ENCODE measurements at places on chromosomes 13 and 19.

GRCh38 chr19:17977021-17977420 lies 10.1 kb downstream of the KCNN1 start:
- no peak for DNase-seq

- no peak for DNase-seq
Measured at GRCh38 chr19:43664018-43664417, 6.0 kb downstream of the PLAUR start.

- no peak for DNase-seq
Measured at GRCh38 chr19:17235971-17236777, 9.5 kb downstream of the NR2F6 start.

- peak; percentile 20 for DNase-seq
Measured at GRCh38 chr13:109734002-109734785, 52.2 kb downstream of the IRS2 start.

- DNase-seq, result no peak
Measured at GRCh38 chr13:80665792-80666333, 324.9 kb upstream of the SPRY2 start.

DNA sequence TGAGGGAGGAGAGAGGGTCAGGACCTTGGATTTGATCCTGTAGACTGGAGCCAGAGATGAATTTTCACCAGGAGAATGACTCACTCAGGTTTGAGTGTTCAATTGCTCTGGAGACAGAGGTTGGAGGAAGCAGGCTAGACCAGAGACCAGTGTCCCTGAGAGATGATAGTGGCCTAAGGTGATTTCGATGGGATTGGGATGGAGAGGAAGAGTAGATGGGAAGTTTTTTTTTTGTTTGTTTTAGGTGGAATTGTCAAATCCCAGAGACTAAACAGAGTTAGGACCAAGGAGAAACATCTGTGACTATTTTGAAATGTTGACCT lies 2.3 kb downstream of the CEBPG start:
- DNase-seq, result no peak

- DNase-seq, result peak; percentile 61
Measured at GRCh38 chr19:15584541-15585115, 30.4 kb upstream of the CYP4F8 start.

GRCh38 chr19:32800191-32800590 lies 69.4 kb downstream of the SLC7A9 start:
- DNase-seq, result no peak

DNA sequence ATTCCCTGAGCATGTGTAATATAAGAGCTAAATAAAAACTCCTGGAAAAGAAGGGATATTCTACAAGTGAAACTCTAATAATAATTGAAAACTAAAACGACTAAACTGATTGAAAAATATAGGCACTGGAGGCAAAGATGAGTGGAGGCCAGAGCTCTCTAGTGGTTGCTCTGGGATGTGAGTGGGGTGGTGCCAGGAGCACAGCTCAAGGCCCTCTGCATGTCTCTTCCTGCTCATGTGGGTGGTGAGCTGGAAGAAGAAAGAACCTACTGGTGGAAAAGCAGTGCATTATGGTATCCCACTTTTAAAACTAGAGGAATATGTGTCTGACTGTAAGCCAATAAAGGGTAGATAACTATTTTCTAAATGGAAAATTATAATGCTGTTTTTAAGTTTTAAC lies 15.8 kb upstream of the ARHGEF7 start:
- no peak for DNase-seq

- peak; percentile 45 for DNase-seq
Measured at GRCh38 chr13:48586591-48587103, 53.8 kb upstream of the RCBTB2 start.

- DNase-seq, result no peak
Measured at GRCh38 chr13:43546251-43546650, 240.5 kb downstream of the ENOX1 start.

- no peak for DNase-seq
Measured at GRCh38 chr13:74067818-74068217, 66.4 kb downstream of the KLF12 start.

DNA sequence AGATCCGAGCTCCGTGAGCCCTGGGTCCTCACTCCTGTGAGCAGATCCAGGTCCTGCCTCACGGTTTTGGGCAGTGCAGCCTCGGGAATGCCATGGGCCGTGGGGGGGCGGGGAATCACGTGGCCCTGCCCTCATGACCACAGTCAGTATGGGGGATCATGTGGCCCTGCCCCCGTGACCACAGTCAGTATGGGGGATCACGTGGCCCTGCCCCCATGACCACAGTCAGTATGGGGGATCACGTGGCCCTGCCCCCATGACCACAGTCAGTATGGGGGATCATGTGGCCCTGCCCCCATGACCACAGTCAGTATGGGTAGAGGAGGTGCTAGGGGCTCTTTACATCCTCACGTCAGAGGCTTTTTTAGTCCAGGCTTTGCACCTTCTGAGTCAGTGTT lies 64.3 kb upstream of the F7 start:
- DNase-seq, result peak; percentile 80
